ENCODE measurements at places on chromosomes 3 and 15. TPM values are rescaled to one million over a fixed set of nuclear protein-coding genes. Genes with fewer than 3 reads are reported as not detected.

DNA sequence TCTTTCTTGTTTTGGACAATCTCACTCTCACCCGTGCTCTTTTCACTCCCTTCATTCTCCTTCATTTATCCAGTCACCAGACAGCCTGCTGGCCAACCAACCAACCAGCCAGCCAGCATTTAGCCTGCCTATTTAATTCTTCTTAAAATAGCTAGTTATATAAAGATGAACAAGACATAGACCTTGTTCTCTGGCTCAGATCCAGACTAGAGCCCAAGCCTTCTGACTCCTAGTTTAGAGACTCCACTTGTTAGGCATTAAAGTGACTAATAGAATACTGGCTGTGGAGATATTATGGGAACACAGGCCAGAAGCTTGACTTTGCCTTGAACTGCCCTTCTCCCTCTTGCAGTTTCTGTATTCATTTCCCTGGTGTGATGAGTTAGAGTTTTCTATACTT, 215.3 kb upstream of the THRB start:
- ATAC-seq = no peak

GRCh38 chr3:123802007-123802625, 82.0 kb downstream of the MYLK start:
- ATAC-seq = no peak

Gene GABRB3
- total RNA-seq = 0.18 TPM

DNA sequence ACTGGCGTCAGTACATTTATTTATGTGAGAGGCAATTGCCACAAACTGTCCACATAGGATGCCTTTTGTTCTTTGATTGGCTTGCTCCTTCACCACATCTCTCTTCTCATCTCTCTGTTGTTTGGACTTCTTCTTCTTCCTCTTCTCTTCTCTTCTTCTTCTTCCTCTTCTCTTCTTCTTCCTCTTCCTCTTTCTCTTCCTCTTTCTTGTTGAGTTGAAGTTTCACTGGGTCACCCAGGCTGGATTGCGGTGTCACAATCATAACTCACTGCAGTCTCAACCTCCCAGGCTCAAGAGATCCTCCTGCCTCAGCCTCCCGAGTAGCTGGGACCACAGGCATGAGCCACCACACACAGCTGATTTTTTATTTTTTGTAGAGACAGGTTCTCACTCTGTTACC, 67.7 kb upstream of the GSK3B start:
- ATAC-seq = no peak
